Activated CD8-positive, alpha-beta memory T cell treated with anti-CD3 and anti-CD28 coated beads, Interleukin-2, amount 50 U/mL, for 4 hours (primary cell): ENCODE measurements at places on chromosomes 2 and 18.

DNA sequence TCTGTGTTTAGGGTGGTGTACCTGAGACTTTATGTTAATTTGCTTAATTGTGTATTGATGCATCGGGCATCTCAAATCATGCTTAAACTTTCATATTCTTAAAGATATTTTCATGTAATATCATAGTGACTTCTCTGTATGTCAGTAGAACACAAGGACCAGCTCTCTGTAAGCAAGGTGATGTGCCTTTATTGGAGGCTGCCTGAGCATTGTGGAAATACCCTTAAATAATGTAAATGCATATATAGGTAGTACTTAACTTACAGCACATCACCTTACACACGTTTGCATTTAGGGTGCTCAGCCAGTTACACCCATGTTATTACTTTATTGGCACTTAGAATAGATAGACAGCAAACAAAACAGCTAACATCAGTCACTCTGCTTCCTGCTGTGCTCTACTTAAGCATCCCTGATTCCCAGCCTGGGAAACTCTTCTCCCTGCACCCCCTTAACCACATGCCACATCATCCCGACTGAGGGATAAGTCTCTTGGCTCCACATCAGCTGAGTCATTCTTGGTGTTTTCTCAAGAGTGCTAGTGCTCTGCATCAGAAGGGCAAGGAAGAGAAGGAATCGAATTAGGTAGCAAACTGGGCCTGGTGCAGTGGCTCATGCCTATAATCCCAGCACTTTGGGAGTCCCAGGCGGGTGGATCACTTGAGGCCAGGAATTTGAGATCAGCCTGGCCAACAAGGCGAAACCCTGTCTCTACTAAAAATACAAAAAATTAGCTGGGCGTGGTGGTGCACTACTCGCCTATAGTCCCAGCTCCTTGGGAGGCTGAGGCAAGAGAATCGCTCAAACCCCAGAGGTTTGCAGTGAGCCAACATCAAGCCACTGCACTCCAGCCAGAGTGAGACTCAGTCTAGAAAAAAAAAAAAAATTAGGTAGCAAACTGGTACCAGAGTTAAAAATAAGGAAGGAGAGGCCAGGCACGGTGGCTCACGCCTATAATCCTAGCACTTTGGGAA is 108.7 kb downstream of the MAP3K20 start:
- DNase-seq: no peak

DNA sequence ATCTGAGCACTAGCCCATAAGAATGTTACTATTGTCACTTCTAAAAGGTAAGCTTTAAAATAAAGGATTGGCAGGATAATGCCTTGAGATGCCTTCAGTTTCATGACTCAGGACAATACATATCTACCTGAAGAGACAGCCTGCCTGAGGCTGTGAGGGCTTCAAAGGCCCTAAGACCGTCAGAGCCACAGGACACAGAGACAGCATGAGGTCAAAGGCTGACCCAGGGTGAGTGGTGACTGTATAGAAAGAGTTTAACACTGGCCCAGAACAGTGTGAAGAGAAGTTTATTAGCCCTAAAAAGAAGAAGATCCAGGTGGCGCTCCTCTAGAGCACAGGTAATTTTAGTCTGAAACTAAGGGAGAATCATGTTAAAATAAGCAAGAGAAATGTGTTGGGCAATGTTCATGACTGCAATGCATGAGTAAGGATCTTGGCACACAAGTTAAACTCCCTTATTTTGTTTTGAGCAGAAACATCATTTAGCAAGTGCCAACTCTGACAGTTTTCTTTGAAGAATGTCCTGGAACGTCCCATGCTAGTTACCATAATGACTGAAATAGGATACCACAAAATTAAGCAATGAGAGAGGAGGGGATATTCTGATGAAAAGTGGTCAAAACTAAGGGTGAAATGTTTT is 78.1 kb upstream of the FAM110C start:
- no peak for DNase-seq

- peak; percentile 59 for DNase-seq
Observed at GRCh38 chr2:196750977-196751631, 48.4 kb downstream of the GTF3C3 start.

- peak; percentile 85 for DNase-seq
Observed at GRCh38 chr18:23452728-23453679, at the start of gene RIOK3. Gene RIOK3, plus strand, starts transcription at chr18:23453287. Its CDS starts 153 bp downstream, at chr18:23453440.

- no peak for DNase-seq
Observed at GRCh38 chr2:216117561-216118340, 8.6 kb downstream of the XRCC5 start.

DNA sequence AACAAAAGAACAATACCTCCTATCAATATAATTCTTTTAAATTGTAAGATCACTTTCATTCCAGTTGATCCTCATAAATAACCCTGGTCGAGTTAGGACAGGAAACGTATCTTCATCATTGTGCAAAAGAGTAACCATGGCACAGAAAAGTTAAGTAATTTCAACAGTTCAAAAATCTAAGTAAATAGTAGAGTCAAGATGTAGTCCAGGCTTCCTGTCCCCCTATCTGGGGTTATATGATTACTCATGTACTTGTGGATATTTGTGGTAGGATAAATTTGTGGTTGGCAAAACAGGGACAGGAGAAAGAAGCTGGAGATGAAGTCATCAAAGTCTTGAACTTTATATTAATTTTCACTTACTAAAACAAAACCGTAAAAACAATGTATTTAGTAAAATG is 772.6 kb downstream of the TSN start:
- DNase-seq: no peak

DNA sequence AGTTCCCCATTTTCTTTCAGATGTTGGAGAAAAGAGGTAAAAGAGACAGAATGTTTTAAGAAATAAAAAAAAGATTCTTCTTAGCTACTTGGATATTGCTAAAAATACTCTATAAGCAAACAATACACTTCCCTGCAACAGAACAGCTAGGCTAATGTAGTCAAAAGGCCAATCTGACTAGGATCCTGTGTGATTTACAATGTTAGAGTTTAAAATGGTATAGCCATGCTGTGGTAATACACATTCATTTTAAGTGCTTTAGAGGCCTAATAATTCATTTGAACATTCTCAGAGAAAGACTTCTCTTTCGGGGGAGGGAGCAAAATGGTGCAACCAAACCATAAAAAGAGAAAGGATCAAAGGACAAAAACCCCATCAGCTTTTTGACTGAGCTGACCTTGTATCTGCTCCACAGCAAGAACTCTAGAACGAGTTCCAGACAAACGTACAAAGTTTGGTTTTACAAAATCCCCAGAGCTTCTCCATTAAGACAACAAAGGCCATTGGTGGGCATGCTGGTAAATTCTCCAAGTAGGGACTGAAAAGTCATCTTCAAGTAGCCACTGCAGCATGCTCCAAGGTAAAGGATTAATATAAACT is 200.2 kb downstream of the STK39 start:
- no peak for DNase-seq

- no peak for DNase-seq
Observed at GRCh38 chr2:150483532-150483931, 3.9 kb downstream of the RND3 start.

GRCh38 chr2:28231110-28231631 is 161.5 kb upstream of the FOSL2 start:
- DNase-seq: no peak

DNA sequence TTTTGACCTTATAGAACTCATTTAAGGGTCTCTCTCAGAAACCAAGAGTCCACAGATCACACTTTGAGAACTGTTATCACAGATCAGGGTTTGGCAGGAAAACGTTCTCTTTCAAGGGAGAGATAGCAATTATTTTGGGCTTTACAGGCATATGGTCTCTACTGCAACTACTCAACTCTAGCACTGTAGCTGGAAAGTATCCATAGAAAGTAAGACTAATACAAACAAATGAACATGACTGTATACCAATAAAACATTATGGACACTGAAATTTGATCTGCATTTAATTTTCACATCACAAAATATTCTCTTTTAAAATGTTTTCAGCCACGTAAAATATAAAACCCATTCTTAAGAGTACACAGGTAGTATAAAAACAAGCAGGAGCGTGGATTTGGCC is 100.5 kb downstream of the TRIP12 start:
- DNase-seq: no peak

DNA sequence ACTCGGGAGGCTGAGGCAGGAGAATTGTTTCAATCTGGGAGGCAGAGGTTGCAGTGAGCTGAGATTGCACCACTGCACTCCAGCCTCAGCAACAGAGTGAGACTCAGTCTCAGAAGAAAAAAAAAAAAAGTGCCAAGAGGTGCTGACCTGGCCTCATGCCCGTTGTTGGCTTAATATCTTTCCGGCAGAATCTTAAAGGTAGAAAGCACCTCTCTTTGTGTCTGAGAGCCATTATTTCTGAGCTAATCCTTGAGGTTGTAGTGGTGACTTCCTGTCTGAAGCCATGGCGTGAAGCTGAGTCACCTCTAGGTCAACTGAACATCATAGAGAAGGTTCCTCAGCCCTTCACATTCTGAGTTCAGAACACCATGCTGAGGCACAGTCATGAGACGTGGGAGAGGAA is 60.4 kb downstream of the WDSUB1 start:
- DNase-seq: peak; percentile 36

DNA sequence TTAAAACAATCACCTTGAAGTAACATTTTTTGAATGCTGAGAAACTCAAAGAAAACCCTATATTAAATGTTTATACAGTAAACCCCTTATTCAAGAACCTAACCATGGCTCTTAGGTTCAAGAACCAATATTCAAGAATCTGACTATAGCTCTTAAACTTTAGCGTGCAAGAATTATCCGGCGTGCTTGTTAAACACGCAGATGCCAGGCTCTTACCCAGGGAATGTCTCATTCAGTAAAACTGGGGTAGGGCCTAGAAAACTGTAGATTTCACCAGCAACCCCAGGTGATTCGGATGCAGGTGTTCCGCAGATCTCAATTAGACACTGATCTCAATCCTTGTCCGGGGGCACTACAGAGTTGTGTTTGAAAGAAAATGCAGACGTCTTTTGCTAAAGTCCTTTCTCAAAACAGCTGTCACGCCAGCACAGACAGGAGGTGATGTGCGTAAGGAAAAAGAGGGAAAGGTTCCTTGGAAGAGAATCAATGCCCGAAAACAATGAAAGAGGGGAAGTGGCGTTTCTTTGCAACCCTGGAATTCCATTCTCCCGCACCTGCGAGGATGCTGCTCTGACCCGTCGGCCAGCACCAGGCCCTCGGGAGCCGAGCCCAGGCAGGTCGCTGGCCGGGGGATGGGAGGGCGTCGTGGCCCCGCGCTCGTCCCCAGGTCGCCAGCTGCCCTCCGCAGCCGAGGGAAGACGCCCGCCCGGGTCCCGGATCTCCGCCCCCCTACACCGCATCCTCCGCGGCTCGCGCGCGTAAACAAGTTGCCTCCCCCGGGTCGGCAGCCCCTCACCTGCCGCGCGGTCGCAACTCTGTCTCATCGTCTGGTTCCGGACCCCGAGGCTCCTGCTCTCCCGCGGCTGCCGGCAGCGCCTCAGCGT is 851 bp downstream of the EIF2AK3 start:
- DNase-seq: peak; percentile 60

- no peak for DNase-seq
Observed at GRCh38 chr2:178859730-178860129, 52.5 kb upstream of the TTN start.

DNA sequence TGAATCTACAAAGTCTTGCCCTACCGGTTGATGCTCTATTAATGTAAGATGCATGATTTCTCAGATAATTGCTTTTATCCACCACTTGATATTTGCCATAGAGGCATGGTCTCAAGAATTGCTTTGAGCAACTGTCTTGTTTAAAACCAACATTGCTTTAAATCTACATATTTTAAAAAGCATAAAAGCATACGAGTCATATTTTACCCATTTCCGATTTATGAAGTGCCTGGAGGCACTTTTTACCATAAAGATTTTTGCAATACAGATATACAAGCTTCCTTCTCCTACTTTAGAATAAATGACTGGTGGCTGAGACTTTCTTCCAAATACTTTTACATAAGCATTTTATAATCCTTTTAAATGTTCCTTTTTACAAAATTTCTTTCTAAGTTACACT is 517.6 kb downstream of the TXNL1 start:
- DNase-seq: no peak

DNA sequence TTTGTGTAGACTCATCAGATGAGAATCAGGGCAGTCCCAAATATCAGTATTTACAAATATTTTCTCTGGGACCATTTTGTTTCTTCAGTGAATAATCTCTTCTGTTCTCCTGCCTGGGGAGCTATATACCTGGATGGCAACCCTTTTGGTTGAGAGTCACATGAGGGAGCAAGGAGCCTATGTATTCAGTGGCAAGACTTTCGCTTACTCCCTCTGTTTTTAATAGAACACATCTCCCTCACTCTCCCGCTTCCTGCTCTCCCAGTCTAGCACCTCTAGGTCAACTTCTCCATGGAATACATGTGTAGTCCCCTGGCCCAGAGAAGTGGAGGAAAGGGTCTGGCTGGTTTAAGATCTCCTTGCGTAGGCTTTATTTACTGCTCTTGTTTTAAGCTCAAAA is 600.3 kb downstream of the CCDC85A start:
- no peak for DNase-seq

DNA sequence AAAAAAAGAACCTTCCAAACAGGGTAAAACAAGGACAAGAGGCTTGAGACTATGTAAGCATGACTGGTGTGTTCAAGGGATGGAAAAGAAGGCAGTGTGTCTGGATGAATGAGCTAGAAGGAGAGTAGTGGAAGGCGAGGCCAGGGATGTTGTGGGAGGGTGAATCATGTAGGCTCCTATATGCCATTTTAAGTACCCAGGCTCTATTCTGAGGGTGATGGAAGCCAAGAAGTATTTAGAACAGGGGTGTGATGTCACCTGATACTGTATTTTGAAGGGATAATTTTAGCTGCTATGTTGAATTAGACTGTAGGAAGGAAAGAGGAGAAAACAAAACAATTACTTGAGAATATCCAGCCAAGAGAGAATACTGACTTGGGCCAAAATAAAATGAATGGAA is 524.7 kb upstream of the CRIM1 start:
- no peak for DNase-seq

DNA sequence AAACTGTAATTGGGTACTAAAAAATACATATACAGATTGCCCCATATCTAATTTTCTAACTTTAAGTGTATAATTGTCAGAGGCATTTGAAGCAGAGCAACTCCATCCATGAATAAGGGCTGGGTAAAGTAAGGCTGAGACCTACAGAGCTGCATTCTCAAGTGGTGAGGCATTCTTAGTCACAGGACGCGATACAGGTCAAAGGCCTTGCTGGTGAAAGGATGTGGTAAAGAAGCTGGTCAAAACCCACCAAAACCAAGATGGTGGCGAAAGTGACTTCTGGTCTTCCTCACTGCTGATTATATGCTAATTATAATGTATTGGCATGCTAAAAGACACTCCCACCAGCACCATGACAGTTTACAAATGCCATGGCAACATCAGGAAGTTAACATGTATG is 50.0 kb downstream of the SLC8A1 start:
- DNase-seq: no peak

DNA sequence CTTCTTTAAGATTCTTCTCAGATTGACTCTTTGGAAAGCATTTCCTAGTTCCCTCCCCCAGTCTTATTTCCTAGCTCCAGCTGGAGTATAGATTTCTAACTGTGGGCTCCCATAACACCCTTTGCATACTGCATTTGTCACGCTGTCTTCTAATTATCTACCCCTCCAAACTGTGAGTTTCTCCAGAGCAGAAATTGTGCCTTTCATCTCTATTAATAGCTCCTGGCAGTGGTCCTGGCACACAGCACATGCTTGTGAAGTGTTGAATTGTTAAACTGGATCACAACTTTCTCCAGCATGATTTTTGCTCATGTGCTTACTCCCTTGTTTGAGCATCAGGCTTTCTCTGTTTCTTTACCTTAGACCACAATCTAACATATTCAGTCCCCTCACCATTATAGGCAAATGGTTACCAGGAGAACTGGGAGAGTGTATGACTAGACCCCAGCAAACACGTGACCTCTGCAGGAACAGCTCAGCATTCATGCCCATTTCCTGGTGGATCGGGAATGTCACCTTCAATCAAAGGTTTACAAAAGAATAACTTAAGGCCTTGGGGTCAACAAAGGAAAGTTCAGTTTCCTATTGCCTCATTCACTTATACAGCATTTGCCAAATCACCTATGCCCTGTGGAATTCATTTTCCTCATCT is 175.7 kb upstream of the TANK start:
- DNase-seq: no peak
